GM20000 (cell line): ENCODE measurements at places on chromosomes 3 and 15.

DNA sequence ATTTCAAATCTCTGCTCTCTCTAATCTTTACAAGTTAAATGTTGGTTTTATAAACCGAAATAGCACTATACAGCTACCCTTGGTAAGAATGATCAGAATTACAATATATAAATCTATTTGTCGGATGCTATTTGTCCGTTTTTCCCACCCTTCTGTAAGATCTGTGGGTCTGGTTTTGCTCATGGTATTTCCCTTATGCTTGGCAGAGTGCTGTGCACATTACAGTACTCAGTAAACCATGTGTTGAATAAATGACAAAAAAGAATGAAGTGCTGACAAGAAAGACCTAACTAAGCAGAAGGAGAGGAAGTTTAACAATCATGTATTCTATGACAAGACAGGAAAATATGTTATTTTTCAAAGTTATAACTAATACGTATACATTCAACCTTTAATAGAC is 827.2 kb downstream of the ROBO1 start:
- DNase-seq: no peak

DNA sequence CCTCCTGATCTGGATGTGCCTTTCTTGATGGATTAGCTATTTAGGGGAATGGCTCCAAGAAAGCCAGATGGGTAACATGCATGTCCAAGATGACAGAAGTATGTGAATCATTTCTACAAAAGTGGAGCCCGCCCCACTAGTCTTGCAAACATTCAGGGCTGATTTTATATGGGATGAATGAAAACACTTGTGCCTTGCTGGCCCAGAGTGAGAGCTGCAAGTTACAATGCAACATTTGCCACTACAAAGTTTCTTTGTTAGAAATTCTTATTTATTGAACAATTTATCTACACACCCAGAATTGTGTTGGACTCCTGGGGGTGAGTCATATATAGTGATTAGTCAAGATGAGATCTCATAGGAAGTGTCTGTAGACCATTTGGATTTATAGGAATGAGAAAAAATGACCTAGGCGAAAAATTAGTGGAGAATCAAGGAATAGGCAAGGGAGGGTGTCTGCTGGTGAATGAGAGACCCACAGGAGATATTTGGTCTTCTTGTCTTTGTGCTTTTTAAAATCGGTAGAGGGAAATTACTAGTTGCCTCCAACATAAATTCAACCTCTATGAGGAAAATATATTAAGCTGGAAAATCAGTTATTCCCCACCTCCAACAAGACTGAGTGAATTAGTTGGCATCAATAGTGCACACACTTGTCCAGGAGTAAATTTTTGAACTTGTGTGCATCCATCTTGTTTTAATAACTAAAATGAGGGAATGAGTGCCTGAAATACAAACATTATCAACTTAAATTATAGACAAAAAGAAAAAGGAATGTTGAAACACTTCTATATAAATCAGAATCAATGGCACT is 53.5 kb upstream of the DCBLD2 start:
- no peak for DNase-seq

DNA sequence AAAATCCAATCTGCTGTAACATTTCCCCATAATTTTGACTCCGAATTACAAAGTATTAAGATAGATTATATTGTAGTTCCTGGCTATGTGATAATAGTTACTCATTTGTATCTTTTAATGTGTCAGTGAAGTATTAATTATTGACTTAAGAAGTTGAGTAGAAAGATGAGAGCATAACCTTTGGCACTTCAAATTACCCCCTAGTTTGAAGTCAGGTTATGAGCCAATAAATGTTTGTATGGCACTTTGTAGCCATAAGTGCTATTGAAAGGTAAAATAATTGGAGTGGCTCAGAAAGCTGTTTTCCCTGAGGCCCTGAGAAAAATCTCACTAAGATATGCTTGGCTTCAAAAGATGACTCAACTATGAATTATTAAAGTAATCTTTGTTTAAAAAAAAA is 31.0 kb downstream of the IREB2 start:
- no peak for DNase-seq

DNA sequence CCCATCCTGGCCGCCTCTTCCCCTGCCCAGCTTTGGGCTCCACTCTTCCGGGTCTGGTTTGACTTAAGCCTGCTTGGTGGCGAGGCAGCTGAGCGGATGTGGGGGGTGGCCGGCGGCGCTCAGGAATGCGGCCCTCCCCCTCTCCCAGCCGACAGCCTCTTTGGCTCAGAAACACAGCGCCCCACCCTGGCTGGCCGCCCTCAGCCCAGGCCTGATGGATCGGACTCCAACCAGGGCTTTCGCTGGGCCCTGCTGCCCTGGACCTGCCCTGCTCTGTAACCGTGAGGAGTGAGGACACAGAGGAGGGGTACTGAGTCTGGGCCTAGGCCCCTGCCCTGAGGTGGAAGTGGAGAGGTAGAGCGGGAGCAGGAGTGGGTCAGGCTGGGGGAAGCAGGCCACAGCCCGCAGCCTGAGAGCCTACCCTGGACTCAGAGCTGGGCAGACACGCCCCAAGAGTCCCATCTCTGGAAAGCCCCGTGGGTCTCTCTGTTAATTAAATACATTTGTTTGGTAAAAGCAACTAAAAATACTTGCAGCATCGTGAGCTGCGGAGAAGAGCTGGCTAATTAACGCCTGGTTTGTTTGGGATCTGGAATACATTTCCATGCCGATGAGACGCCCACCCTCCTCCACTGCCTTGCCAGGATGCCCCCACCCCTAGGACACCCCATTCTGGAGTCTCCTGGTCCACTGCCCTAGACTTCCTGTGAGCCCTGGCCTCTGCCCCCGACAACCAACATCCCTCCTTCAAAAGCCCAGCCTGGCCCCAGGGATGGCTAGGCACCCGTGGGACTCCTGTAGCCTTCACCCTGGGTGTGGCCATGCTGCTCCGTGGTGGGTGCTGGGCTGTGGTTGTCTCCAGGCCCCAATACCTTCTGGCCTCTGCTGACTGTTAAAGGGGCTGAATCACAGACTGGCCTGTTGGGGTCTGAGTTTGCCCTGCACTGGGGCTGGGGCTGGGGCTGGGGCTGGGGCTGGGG is 19.6 kb downstream of the PLXNA1 start:
- DNase-seq: peak; percentile 78

GRCh38 chr3:168260859-168261258 is 165.1 kb upstream of the GOLIM4 start:
- DNase-seq: peak; percentile 8

DNA sequence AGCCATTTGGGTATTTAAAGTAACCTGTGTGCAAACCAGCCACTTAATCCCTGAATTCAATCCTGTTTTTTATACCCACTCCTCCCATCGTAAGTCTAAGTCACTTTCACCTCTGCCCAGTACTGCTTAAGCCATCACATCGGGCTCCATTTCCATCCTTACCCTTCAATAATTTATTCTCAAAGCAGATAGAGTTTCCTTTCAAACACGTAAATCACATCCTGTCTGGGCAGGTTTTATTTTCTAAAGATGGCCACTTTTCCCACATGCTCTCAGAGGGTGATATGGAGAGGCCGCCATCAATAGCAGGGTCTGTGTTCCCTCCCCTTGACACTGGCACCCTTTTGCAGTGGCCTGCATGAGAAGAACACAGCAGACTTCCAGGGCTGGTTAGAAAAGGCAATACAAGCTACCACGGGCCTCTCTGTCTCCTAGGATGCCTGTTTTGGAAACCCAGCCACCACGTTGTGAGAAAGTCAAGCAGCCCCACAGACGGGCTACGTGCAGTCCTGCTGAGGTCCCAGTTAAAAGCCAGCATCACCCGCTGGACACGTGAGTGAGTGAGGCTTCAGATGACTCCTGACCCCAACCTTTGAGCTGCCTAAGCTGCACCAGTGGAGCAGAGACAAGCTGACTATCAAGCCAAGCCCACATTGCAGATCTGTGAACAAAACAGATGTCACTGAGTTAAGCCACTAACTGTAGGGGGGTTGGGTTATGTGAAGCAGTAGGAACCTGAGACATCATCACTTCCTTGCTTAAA is 241.8 kb upstream of the SLCO3A1 start:
- no peak for DNase-seq

DNA sequence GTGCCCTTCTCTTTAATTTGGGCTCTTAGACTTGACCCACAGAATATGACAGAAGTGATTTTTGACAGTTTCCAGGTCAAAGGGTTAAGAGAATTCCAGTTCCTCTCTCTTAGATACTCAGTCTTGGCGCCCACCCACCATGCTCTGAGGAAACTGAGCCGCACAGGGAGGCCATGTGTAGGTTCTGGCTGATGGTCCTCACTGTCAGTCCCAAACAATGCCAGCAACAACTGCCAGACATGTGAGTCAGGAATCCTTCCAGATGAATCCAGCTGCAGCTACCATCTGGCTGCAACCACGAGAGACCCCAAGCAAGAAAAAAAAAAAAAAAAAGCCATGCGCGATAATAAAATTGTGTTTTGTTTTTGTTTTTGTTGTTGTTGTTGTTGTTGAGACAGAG is 326.6 kb downstream of the MAGI1 start:
- DNase-seq: no peak

DNA sequence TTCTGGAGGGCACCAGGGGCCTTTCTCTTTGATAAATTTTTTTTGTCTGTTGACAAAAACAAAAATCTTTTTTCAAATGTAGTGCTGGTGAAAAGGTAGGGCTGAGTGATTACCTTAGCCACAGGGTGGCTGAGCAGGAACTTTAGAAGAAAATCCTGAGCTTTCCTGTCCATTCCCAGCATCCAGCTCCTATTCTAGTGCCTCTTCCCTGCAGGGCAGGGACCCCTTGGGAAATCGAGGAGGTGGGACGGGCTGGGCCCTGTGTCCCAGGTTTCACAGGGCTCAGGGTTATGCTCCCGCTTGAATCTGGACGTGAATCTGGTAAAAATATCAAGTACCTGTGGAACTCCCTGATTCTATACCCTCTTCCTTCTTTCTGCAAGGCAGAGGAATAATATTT is 31.7 kb downstream of the EDEM1 start:
- DNase-seq: no peak

- DNase-seq: peak; percentile 53
Measured at GRCh38 chr3:125121246-125122010, 65.6 kb upstream of the HEG1 start.
